ENCODE measurements at places on chromosomes 12 and 14.
A peak's percentile ranks its signal among the peaks of the same experiment; 100 is the strongest.

DNA sequence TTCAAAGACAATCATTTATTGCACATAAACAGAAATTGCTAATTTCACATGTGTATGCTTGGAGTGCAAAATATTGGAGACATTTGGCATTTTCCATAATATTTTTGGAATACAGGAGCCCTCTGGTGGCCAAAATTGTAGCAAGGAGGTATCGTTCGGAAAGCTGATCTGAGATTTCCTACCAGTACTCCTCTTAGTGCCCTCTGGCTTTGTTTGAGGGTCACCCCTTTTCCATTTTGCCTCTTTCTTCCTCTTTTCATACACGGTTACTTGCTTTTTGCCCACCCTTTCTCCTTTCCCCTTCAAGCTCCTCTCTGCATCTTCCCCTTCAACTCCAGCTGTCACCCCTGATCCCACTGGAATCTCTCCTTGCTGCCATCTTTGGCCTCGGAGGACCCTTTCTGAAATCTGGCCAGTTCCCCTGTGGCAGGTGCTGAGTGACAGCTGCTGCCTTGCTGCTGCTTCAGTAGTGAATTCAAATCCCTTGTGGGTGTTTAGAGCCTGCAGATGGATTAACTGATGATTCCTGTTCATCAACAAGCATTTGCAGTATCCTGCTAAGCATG, 164.6 kb upstream of the PARP11 start:
- H3K27ac ChIP-seq: no peak overlapping the region
- H3K4me3 ChIP-seq: no peak overlapping the region
- no peak for DNase-seq
- H3K27me3 ChIP-seq: peaks cover 31% of the 10 kb centered on the region
- H3K36me3 ChIP-seq: no peaks in the 10 kb centered on the region
- H3K4me1 ChIP-seq: peaks cover 6% of the 10 kb centered on the region

GRCh38 chr12:110062241-110062640, 13.9 kb upstream of the C12orf76 start:
- peaks cover 15% of the 10 kb centered on the region for H3K4me1 ChIP-seq
- peaks cover 5% of the 10 kb centered on the region for H3K27me3 ChIP-seq
- H3K27ac ChIP-seq: no peak overlapping the region
- peaks cover 19% of the 10 kb centered on the region for H3K36me3 ChIP-seq
- no peak overlapping the region for H3K4me3 ChIP-seq

DNA sequence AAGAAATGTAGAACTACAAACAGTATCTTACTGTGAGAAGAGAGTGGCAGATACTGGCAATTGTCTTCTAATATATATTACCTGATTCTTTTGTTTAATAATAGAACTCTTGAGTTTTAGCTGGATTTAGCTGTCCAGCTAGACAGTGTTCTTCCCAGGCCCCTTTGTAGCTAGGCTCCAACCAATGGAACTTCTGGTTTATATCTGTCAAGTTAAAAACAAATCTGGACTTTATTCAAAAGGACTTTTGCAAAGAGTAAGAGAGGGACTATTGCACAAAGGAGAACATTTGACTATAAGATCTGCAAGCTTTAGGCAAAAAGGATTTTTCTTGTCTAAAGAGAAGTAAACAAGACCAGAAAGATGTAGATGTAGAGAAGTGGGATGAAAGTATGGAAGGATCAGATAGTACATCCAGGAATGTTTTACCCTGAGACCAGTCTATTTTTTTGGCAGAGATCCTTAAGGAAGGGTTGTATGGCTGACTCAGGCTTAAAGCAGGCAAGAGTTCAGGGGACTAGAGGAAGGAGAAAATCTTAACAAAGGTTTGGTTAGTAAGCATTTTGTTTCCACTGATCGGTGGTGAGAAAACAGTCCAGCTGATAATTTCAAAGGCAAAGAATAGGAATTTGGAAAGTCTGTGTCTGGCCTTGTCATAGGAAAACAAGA, 111.1 kb upstream of the PLEKHA5 start:
- no peak overlapping the region for H3K27ac ChIP-seq
- H3K4me3 ChIP-seq: no peak overlapping the region
- no peak for DNase-seq
- no peaks in the 10 kb centered on the region for H3K36me3 ChIP-seq
- H3K4me1 ChIP-seq: no peaks in the 10 kb centered on the region
- H3K27me3 ChIP-seq: no peaks in the 10 kb centered on the region

GRCh38 chr12:87439990-87440827, 589.0 kb downstream of the C12orf50 start:
- DNase-seq: no peak
- no peak overlapping the region for H3K27ac ChIP-seq
- no peaks in the 10 kb centered on the region for H3K27me3 ChIP-seq
- H3K36me3 ChIP-seq: no peaks in the 10 kb centered on the region
- no peak overlapping the region for H3K4me3 ChIP-seq

DNA sequence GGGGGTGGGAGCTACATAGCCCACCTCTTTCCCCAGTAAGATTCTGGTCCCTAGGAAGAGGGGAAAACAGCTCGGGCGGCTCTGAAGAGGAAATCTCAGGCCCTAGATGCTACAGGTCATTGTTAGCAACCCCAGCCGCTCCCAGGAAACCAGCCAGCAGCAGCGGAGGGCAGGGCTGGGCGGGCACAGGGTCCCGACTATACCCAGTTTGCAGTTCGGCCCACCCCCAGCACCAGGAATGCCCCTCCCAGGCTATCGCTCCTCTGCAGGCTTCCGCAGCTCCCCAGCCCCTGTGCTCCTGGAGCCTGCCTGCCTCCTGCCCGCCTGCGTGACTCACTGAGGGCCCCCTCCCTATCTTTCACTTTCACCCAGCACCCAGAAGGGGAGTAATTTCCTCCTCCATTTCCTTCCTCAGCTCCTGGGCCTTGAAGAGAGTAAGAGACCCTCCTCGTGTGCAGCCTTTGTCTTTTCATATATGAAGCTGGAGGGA, 27.2 kb upstream of the PNMA1 start:
- H3K27me3 ChIP-seq: no peaks in the 10 kb centered on the region
- H3K4me3 ChIP-seq: peak overlapping the region; percentile 74

GRCh38 chr14:37874429-37875109, 279.1 kb downstream of the TTC6 start:
- peaks cover 7% of the 10 kb centered on the region for H3K4me1 ChIP-seq
- H3K36me3 ChIP-seq: no peaks in the 10 kb centered on the region
- peak; percentile 89 for DNase-seq

GRCh38 chr14:102071283-102071998, 15.4 kb downstream of the HSP90AA1 start:
- no peak overlapping the region for H3K4me3 ChIP-seq
- H3K36me3 ChIP-seq: no peaks in the 10 kb centered on the region
- DNase-seq: no peak
- no peak overlapping the region for H3K27ac ChIP-seq

GRCh38 chr12:50659690-50660424, 104.0 kb upstream of the ATF1 start:
- no peaks in the 10 kb centered on the region for H3K4me1 ChIP-seq
- no peak for DNase-seq
- no peaks in the 10 kb centered on the region for H3K27me3 ChIP-seq
- no peak overlapping the region for H3K4me3 ChIP-seq

- no peak overlapping the region for H3K27ac ChIP-seq
- H3K4me1 ChIP-seq: no peaks in the 10 kb centered on the region
- H3K4me3 ChIP-seq: no peak overlapping the region
- no peaks in the 10 kb centered on the region for H3K27me3 ChIP-seq
- no peaks in the 10 kb centered on the region for H3K36me3 ChIP-seq
- DNase-seq: no peak
These were observed 776.6 kb downstream of the MED13L start for GRCh38 chr12:115500872-115501271.

DNA sequence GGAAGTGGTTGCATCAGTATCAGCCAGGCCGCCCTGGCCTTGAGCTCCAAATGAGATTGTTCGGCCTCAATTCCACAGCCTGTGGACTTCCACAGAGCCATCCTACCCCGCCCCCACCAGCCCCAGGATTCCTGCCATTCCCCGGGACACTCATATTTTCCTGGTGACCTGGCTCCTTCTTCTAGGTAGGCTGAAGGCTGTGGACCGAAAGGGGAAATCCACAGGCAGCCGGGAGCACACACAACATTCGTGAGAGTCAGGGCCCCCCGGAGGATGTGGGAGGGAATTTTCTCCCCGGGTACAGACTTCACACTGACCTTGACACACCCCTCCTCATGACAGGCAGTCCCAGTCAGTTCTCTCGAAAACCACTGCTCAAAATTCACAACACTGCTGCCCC, 39.9 kb downstream of the RIN3 start:
- H3K4me1 ChIP-seq: peaks cover 42% of the 10 kb centered on the region
- H3K27me3 ChIP-seq: peaks cover 44% of the 10 kb centered on the region

DNA sequence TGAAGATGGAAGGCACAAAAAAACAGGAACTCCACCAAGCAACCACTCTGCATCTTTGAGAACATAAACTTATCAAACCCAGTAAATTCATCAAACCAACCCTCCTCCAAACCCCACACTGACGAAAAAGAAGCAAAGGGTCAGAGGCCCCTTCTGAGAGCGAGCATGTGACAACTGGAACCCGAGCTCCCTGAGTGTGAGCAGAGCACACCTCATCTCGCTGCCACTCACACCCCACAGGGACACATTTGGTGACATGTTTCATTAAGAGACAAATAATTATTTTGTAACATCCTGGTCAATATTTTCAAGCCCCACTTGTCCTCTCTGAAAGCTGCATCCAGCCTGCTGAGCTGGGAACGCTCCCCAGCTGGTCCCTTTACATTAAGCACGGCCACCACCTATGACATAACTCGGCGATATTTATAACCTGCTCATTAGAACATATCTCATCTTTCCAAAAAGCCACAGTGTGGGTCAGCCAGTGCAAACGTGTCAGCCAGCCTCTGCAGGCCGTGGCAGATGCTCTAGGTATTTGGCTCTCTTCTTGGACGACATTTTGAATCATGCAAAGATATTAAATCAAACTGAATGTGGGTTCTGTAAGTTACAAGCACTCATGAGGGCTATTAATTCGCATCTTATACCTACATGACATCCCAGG, 120.1 kb downstream of the TTC7B start:
- no peak for DNase-seq
- peaks cover 2% of the 10 kb centered on the region for H3K4me1 ChIP-seq
- H3K27ac ChIP-seq: no peak overlapping the region
- no peaks in the 10 kb centered on the region for H3K36me3 ChIP-seq

GRCh38 chr12:4829793-4830162, 79.9 kb upstream of the KCNA1 start:
- no peak for DNase-seq
- no peaks in the 10 kb centered on the region for H3K27me3 ChIP-seq
- H3K4me3 ChIP-seq: peak overlapping the region; percentile 75
- peaks cover 65% of the 10 kb centered on the region for H3K4me1 ChIP-seq

- no peaks in the 10 kb centered on the region for H3K36me3 ChIP-seq
- no peaks in the 10 kb centered on the region for H3K4me1 ChIP-seq
- H3K27me3 ChIP-seq: peaks cover 9% of the 10 kb centered on the region
- H3K4me3 ChIP-seq: no peak overlapping the region
- H3K27ac ChIP-seq: no peak overlapping the region
- DNase-seq: no peak
These were observed 7.6 kb downstream of the NR4A1 start for GRCh38 chr12:52058631-52059361.

- no peak for DNase-seq
- no peak overlapping the region for H3K4me3 ChIP-seq
- H3K36me3 ChIP-seq: peaks cover 24% of the 10 kb centered on the region
- H3K4me1 ChIP-seq: peaks cover 23% of the 10 kb centered on the region
- no peak overlapping the region for H3K27ac ChIP-seq
These were observed 43.5 kb downstream of the SYNE2 start for GRCh38 chr14:63896278-63896720.

- H3K4me3 ChIP-seq: no peak overlapping the region
- H3K27ac ChIP-seq: no peak overlapping the region
- H3K36me3 ChIP-seq: no peaks in the 10 kb centered on the region
- H3K27me3 ChIP-seq: no peaks in the 10 kb centered on the region
- DNase-seq: no peak
These were observed 316.1 kb upstream of the SEL1L start for GRCh38 chr14:81849714-81850113.

Measured in activated naive CD4-positive, alpha-beta T cell treated with anti-CD3 and anti-CD28 coated beads, Interleukin-2, amount 10 ng/mL, durations not matched to agents 7 days and 5 days (primary cell).